ENCODE measurements at places on chromosomes 6 and 20.

GRCh38 chr6:4814212-4814611, 38.0 kb downstream of the CDYL start:
- no peak for DNase-seq

DNA sequence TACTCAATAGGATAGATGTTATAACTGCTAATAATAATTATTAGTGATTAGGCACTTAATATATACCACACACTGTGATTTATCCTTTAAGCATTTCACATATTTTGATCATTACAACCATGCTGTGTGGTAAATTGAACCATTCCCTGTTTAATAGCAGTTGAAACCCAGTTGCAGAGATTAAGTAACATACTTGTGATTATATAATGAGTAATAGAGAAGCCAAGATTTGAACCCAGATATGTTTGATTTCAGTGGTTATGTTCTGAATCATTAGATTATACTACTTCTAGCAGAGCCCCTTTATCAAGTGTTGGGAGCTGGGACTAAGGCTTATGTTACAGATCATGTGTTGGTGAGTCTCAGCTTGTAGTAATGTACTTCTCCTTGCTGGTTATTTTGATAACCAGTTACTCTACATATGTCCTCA, 44.1 kb downstream of the STK4 start:
- no peak for DNase-seq

- no peak for DNase-seq
Observed at GRCh38 chr6:14759976-14760672, 485.7 kb upstream of the JARID2 start.

DNA sequence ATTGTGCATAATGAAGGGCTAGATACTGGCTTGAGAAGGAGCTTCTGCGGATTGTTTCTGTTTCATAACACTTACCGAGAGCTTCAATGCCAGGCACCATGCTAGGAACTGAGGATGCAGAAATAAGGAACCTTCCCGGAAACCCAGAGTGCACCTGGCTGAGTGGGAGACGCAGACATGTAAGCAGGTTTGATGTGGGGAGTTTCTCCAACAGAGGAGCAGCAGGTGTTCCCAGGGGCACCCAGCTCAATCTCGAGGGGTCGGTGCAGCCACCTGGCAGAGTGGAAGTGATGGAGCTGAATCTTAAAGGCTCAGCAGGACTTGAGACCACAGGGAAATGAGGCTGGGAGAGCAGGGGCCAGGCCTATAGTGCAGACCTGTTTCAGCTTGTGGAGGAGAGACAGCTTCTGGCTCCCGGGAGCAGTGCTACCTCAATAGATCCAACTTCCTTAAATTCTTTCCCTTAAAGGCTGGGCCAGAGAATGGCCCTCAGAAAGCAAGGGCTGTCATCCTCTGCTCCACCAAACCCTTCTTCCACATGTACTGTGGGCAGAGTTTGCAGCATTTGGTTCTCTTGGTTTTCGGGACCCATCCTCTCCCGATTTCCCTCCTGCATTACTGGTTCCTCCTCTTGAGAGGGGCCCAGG, 27.8 kb upstream of the SRC start:
- DNase-seq, result no peak

DNA sequence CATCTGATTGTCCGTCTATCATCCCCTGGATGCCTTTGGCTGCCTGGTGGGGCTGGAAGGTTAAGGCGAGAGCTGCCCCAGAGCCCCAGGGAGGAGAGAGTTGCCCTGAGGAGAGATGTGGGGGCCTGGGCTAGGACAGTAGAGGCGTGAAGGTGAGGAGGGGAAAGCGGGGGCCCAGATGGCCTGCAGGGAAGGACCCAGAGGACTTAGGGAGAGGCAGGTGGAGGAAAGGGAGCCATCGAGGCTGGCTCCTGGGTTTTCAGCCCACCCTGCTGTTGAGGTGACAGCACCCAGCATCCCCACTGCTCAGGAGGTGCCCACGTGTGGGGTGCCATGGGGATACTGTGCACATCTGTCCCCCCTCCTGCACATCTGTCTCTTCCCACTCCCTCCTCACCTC, 273.7 kb downstream of the TAF4 start:
- no peak for DNase-seq

- DNase-seq, result peak; percentile 48
Observed at GRCh38 chr6:101550451-101550850, 156.9 kb downstream of the GRIK2 start.

GRCh38 chr6:160263196-160263939, 4.7 kb upstream of the SLC22A2 start:
- DNase-seq, result no peak
